ENCODE measurements at places on chromosomes 3 and 15.

DNA sequence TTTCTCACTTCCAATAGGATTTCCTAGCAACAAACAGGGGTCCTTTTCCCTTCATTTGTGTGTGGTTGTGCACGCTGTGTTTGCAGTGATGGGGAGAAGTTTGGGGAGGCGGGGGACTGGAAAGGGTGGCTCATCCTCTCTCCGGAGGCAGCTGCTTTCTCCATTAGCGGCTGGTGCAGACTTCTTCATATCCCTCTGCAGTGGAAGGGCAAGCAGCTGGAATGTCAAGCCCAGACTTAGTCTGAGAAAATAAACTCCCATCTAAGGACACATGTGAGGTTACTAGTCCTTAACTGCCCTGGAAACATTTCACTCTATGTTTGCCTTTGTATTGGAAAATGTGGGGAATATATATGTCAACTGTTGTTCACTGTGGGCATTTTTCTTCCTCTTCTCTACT, 467.0 kb upstream of the RASGRP1 start:
- DNase-seq, result no peak

GRCh38 chr15:96322536-96323318, 7.8 kb upstream of the NR2F2 start:
- DNase-seq, result no peak

- no peak for DNase-seq
Observed at GRCh38 chr3:156601497-156601896, 46.6 kb upstream of the SSR3 start.

GRCh38 chr3:16366581-16366980, 101.6 kb downstream of the OXNAD1 start:
- DNase-seq, result no peak

DNA sequence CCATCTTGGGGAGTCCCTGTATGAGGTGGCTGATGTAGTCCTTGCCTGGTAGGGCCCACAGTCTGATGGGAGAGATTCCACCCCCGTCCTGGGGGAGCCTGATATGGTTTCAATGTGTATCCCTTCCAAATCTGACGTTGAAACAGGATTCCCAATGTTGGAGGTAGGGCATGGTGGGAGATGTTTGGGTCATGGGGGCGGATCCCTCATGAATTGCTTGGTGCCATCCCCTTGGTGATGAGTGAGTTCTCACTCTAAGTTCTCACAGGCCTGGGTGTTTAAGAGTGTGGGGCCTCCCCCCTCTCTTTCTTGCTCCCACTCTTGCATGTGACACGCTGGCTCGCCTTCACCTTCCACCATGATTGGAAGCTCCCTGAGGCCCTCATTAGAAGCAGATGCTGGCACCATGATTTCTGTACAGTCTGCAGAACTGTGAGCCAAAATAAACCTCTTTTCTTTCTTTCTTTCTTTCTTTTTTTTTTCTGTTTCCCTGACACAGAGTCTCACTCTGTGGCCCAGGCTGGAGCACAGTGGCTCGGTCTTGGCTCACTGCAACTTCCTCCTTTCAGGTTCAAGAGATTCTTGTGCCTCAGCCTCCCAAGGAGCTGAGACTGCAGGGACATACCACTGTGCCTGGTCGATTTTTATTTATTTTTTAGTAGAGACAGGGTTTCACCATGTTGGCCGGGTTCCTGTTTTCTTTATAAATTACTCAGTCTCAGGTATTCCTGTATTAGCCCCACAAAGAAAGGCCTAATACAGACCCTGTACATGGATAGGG, 28.6 kb downstream of the ITGA11 start:
- DNase-seq, result no peak

- no peak for DNase-seq
Observed at GRCh38 chr3:42660131-42660715, 6.7 kb downstream of the ZBTB47 start.

GRCh38 chr3:33921608-33922007, 123.2 kb downstream of the PDCD6IP start:
- DNase-seq, result no peak

GRCh38 chr15:81185631-81186295, 10.9 kb upstream of the IL16 start:
- DNase-seq, result no peak

DNA sequence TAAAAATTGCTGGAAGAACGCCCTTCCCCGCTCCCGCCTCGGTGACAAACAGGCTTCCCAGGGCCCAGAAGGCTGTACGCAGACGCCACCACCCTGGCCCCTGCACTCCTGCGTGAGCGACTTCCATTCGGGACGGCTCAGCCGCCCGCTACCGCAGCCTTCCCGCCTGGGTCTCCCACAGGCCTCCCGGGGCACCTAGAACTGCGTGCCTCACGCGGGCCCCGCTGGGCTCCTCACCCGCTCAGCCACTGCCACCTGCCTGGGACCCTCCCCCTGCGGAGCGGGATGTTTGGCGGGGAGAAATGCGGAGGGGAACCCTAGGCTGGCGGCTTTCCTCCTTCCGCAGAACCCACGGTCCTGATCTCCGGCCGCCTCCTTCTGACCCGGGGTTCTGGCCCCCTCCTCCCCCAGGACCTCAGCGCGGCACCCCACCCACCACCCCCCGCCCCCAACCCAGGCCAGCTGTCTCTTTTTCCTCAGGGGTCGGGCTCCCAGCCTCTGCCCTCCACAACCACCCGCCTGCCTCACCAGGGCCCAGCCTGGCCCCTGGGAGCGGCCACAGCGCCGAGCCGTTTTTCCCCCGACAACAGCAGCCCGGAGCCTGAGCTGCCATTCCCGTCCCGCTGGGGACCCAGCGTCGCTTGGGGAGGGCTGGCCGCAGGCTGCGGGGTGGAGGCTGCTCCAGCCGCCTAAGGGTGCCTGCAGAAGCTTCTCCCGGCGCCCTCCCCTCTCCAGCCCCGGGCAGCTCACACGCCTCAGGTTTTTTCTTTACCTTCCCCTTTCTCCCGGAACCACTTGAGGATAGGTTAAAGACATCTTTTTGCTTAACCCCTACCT, 27.6 kb upstream of the RAB7A start:
- DNase-seq, result no peak

DNA sequence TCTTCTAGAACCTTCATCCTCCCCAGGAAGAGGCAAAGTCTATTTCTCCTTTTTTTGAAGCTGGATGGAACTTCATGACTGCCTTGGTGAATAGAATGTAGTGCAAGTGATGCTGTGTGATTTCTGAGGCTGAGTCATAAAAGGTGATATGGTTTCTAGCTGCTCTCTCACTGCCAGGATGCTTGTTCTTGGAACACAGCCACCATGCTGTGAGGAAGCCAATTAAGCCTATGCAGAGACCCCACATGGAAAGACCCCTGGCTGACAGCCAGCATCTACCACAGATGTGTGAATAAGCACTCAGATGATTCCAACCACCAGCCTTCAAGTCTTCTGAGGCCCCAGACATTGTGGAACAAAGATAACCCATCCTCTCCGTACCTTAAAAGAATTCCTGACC, 57.0 kb downstream of the ISL2 start:
- no peak for DNase-seq
